ENCODE measurements at places on chromosomes 1 and 21. TPM values are rescaled to one million over a fixed set of nuclear protein-coding genes. Genes with fewer than 3 reads are reported as not detected.
A peak's percentile ranks its signal among the peaks of the same experiment; 100 is the strongest.

The CGN gene
- total RNA-seq = under 0.01 TPM

The S100A7 gene
- not detected for total RNA-seq

The EVA1C gene
- 13.5 TPM for total RNA-seq

DNA sequence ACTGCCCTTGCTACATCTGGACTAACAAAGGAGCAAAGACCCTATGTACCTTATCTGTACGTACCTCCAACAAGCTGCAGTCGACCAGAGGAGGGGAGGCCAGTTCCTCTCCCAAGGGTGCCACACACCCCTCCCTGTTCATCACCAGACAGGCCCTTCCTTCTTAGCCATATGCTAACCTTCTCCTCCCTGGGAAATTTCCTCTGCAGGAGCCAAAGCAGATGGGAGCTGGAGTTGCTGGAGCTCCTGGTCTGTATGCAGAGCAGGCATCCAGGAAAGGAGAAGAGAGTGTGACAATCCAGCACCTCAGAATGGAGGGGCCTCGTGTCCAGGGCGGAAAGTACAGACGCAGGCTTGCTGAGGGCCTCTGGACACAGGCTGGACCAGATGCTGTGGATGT, 48.5 kb downstream of the C8B start:
- no peak for DNase-seq

DNA sequence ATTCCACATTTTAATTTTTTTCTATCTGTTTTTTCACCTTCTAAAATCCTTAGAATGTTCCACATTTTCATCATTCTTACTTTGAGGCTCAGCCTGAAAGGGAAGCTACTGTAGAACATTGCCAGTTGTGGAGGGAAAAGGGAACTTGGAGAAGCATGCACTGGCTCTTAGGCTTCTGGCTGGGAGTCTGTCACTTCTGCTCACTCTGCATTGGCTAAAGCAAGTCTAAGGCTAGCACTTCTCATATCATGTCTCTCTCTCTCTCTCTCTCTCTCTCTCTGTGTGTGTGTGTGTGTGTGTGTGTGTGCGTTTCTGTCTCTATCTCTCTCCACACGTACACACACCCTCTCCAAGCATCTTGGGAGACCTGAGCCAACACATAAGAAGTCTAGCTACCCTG, 49.6 kb upstream of the ADAR start:
- no peak for DNase-seq

DNA sequence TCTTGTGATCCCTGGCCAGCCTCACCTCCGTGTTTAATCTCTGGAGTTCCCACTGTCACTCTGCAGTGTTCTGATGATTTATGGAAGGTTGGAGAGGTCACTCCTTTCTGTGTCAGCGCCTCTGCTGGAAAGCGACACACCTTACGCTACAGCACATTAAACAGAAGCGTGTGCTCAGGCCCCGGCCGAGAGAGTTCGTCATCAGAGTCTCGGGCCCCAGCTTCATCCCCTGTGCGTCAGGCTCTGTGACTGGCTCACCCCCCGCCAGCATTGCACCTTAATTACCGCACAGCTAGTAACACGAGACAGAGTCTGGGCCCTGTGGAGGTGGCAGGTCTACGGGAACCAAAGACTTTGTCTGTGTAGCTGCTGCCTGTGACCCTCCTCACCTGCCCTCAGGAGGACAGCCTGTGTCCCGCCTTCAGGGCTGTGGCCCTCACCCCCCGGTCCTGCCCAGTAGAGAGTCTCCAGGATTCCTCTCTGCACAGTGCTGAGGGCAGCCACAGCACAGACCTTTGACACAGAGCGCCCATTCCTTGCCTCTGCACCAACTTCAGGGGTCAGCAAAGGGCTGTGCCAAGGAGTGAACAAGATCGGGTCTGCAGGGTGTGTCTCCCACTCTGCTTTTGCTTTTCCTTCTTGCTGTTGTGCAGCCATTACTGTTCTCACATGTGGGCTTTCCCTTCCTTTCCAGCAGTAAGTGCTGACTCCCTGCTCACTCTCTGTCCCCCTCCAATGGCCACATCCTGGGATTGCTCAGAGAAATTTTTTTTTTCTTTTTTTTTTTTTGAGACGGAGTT, 157.6 kb downstream of the PGBD5 start:
- peak; percentile 81 for DNase-seq

GRCh38 chr1:10225573-10225972, 15.2 kb downstream of the KIF1B start:
- no peak for DNase-seq

DNA sequence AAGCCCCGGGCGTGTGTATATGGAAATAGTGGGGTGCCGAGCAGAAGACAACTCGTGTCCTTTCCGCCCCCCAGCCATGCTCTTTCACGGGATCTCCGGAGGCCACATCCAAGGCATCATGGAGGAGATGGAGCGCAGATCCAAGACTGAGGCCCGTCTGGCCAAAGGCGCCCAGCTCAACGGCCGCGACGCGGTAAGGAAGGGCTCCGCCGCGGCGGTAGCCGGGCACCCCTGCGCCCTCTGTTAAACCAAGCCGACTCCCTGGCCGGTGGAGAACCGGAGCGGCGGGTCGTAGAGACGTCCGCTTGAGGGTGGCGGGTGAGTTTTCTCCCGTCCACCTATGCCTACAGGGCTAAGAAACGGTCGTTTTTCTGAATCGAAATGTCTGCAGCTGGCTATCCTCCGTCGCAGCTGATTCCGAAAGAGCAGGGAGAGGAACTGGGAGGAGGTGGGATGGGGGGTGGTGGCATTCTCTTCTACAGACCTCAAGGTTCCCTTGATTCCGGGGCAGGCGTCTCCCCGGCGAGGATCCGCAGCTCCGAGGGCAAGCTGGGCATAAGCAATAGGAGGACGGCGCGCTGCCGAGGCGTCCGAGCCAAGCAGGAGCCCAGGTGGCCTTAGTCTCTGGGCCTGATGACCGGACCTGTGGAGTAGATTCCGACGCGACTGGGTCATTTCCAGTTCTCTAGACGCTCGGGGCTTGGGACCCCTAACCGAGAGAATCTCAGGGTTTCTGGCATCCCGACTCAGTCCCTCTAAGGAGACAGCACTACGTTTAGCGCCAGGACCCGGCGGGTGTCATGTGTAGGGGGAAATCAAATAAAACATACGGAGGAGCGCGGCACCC, 856 bp downstream of the LHX9 start:
- DNase-seq = no peak

GRCh38 chr1:227764019-227764391, 28.8 kb downstream of the SNAP47 start:
- no peak for DNase-seq

- DNase-seq = no peak
Measured at GRCh38 chr1:10934150-10934818, 78.2 kb upstream of the TARDBP start.

- DNase-seq = no peak
Measured at GRCh38 chr21:43321111-43321510, 105.8 kb downstream of the SIK1 start.

DNA sequence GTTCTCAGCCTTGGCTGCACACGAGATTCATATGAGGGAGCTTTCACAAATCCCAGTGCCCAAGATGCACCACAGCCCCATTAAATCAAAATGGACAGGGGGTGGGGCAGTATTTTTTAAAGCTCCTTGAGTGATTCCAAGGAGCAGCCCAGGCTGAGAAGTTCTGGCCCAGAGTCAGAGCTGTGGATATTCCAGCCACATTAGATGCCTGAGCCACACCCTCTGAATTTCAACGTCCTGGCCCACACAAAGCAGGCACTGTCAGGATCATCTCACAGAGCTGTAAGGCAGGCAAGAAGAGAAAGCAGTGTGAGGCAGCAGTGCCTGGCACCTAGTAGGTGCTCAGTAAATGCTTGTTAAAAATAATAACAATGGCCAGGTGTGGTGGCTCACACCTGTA, 37.4 kb downstream of the PAX7 start:
- no peak for DNase-seq

DNA sequence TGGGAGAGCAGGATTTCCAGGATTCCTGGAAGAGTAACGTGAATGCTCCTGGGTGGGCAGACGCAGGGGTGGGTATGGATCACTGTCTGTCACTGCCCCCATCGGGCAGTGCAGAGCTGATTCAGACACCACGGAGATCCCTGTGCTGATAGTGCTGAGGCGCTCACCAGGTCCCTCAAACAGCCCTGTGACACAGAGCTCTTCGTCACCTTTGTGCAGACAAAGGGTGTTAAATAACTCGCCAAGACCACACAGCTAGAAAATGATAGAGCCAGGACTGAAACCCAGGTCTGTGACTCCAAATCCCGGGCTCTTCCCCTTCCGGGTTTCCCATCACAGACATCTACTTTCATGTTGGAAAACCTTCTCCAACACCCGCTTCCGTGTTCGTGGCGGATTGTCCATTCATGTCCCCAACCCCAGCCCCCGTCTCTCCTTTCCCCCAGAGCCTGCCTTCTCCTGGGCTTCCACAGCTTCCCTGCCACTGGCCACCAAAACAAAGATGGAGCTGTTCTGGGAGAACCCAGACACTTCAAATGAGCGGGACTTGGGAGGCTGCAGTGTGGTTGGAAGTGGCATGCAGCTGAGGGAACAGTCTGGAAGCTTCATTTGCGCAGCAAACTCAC, 2.6 kb downstream of the EFHD2 start:
- peak; percentile 45 for DNase-seq

DNA sequence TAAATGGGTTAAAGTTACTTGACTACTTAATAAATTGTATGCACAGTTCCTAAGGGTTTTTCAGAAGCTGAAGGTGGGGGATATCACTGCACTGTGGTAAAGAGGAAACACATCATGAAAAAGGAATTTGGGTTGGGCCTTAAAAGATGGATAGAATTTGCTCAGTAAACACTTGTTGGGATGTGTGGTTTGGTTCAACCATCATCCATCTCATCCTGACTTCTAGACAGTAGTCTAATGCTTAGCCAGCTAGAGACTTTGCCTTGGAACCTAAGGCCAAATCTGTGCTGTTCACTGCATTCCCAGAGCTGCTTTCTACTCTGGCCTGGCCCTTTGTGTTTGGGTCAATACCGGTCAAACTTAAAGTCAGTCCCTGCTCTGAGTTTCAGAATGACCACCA, 30.6 kb downstream of the LY9 start:
- DNase-seq = no peak

- DNase-seq = peak; percentile 75
Measured at GRCh38 chr1:186757851-186758250, 70.9 kb upstream of the PLA2G4A start.

- no peak for DNase-seq
Measured at GRCh38 chr1:160710517-160711252, 937 bp downstream of the CD48 start.

- no peak for DNase-seq
Measured at GRCh38 chr1:11308699-11309224, 35.8 kb downstream of the UBIAD1 start.

GRCh38 chr1:64659478-64660138, 85.3 kb upstream of the RAVER2 start:
- DNase-seq = no peak

DNA sequence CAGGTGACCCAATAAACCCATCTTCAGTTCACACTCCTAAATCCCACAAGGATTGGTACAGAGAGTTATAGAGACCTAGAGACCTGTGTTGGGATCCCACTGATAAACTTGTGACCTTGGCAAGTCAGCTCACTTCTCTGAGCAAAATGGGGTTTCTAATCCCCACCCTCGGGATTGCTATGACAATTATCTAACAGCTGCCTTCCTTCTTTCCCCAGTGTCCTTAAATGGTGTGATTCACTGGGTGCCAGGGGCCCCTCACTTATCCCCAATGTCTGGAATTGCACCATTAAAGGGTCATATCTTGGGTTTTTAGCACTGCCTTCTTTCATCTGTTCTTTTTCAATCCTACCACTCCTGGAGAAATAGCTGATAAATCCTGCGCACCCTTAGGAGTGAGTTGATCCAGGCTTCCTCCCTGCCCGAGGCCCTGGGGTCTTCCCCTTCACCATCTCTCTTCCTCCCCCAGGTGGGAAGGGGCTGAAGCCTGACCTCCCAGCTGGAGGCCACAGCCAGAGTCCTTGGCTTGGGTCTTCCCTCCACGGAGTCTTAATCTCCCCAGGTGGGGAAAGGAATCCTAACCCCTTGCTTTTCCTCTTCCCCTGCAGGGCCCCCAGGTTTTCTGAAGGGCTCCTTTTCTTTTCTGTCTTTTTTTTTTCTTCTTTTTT, 39.7 kb downstream of the LACTBL1 start:
- DNase-seq = no peak

Measured in lung microvascular endothelial cell (primary cell).